COR-L47 (cell line): ENCODE measurements at places on chromosomes 3 and 15.

DNA sequence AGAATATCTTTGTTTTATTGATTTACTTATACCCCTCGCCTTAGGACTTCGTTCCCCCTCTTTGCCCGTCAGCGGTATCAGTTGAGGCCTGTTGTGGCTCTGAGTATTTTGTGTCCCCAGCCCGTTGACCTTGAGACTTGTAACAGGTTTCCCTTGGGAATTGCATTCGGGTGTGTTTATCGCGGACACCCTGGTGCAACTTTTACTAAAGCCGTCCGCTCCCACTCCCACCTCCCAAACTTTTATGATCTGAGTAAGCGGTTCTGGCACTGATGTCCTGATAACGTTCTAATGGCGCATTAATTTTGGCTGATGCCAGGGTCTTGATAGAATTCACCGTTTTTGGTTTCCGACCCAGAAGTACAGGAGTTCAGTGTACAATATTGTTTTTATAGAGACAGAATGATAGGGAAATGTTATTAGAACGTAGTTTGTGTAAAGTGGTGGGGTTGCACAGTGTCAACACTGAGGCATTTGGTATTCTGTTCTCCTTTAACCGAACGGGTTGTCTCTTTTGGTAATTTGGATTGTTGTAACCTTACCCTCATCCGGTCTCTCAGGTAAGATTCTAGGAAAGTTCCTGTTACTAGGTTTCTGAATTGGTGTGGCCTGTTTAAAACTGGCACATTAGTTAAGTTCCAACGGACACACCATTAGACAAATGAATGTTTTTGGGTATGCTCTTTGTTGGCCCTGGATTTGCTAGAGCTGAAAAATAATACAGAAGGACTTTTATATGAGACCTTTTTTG is 47.8 kb downstream of the OIP5 start:
- no peak for DNase-seq

- no peak for DNase-seq
Observed at GRCh38 chr3:13655061-13655913, 106.4 kb downstream of the FBLN2 start.

DNA sequence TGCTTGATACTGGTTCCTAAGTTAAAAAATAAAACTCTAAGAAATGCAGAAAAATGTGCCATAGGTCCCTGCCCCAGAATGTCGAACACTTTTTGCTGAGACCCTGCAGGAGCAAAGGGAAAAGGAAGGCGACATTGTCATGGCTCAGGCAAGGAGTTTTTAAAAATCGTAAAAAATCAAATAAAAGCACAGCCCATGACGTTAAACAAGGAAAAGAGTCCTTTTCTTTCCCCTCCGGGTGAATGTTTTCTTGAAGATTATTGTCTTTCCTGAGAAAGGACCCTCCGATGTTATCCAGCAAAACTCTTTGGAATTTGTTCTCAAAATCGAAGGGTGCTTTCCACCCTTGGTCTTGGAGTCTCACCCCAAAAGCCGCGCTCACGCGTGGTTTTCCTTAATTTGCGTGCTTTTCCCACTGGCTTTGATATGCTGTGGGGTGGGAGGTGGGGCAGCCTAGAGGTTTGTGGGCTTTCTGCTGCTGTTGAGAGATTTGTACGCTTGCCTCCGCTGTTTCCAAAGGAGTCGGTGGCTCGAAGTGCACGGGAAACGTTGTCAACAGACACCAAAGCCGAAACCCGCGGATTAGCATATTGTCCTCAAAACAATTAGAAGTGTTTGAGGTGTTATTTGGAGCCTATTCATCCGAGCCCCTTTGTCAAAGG is 2.9 kb downstream of the SOX14 start:
- DNase-seq, result no peak

DNA sequence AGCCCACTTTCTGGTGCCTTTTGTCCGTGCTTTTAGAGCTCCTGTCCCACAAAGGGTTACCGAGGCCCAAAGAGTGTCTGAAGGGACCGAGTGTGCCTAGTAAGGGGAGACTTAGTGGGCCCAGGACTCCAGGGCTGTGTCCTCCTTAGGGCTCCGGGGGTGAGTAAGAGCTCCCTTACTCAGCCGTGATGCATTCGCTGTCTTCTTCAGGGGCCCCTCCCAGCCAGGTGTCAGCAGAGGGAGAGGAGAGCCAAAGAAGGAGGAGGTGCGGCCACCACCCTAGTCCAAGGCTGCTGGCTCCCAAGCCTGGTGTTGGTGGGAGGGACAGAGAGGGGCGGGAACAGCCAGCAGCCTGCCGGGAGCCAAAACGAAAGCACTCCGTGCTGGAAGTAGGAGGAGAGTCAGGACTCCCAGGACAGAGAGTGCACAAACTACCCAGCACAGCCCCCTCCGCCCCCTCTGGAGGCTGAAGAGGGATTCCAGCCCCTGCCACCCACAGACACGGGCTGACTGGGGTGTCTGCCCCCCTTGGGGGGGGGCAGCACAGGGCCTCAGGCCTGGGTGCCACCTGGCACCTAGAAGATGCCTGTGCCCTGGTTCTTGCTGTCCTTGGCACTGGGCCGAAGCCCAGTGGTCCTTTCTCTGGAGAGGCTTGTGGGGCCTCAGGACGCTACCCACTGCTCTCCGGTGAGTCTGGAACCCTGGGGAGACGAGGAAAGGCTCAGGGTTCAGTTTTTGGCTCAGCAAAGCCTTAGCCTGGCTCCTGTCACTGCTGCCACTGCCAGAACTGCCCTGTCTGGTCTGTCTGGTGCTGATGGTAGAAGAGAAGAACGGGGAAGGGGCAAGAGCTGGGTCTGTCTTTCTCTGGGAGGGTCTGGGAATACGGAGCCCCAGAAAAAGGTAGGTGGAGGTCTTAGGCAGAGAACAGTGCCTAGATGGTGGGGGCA is at the start of gene IL17RC:
IL17RC (plus strand) TSS at position 365 of the 947 bp plus-strand sequence; CDS start at position 583, 218 bp downstream.
- DNase-seq, result peak; percentile 69

DNA sequence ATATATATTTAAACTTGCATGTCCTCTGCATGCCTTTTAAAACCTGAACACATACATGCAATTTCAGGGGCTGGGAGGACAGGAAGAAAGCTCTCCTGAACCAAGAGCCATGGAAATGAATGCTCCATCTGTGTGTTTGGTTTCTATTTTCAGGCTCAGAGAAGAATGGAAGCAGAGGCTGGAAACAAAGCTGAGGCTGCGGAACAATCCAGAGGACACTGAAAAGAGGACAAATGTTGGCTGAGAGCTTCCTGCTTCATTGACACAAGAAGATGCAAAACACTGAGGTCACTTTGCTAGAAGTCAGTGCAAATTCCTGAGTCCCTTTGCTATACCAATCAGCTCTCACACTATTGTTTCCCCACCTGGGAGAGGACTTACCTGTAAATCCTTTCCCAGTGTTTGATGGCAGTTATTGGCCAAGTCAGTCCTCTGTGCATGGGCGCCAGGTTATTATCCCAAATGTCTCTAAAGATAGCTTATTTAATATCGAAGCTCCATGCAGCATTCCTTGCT is 12.7 kb downstream of the FAM240A start:
- no peak for DNase-seq

DNA sequence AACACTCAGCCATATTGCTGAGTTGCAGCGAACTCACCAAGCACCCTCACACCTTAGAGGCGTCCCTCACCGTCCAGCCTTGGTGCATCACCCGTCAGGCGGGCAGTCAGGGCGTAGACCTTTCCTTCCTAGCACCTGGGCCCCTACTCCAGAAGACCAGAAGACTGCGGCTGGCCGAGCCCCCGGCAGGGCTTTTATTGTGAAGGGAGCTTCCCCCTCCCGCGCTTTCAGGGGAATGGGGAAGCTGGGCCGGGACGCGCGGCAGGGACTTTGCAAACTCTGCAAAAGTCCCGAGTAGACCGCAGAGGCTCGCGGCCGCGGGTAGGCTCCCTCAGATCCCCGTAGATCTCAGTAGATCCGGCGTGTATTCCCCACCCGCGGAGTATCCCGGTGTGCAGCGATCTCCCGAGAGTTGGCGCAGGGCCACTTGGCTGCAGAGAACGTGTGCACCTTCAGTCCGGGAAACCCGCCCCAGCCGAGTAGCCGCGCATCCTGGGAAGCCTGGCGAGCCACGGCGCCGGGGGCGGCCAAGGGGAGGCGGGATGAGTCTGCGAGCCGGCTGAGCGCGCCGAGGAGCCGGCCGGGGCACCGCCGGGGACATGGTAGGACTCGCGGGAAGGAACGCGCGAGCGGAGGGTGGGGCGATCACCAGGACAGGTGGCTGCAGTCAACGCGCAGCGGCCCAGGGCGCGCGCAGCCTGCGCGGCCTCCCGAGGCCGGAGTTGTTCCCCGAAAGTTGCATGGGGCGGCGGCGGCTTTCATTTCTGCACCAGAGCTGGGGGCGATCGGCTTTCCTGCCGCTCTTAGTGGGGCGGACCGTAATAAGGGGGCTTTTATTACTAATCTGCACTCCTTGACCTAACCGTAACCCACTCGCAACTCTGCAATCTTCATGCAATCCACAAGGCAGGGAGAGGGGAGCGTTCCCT is at the start of gene GASK1A:
GASK1A (plus strand) TSS at position 268 of the 929 bp plus-strand sequence; CDS start at position 600, 332 bp downstream.
- no peak for DNase-seq

DNA sequence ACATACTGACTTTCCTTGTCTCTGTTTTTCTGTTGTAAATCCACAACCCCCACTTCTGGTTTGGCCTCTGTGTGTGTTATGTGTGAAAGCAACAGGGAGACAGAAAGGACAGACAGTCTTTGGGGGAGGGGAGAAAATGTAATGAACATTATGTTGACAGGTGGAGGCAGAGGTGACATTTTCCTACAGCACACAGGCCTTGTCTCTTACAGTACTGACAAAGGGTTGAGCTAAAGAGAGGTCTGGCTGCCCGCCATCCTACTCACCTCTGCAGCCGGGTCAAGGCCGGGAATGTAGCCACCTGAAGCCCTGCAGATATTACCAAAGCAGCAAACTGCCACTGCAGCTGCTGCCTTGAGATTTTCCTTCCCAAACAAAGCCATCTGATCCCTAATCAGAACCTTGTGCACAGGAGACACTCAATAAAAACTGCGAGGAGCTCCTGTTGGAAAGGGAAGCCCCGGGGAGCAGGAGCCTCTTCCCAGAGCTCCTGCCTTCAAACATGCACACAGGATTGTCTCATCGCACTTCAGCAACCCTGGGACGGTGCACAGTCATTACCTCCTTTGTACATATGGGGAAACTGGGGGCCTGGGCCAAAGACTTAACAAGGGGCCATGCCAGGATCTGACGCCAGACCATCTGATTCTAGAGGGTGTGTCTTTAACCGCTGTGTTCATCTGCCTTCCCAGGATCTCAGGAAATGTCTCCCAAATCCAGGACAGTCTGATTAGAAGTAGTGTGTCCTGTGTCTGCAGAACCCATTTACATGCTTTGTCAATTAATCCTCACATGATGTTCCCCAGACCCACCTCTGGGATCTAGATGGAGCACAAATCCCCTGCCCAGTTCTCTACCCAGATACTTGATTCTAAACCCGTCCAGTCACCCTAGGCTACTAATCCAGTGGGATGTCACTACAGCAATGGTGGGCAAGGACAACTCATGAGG is 14.2 kb downstream of the MYO5C start:
- DNase-seq, result no peak

- no peak for DNase-seq
Observed at GRCh38 chr3:113832477-113833164, 6.0 kb upstream of the GRAMD1C start.

DNA sequence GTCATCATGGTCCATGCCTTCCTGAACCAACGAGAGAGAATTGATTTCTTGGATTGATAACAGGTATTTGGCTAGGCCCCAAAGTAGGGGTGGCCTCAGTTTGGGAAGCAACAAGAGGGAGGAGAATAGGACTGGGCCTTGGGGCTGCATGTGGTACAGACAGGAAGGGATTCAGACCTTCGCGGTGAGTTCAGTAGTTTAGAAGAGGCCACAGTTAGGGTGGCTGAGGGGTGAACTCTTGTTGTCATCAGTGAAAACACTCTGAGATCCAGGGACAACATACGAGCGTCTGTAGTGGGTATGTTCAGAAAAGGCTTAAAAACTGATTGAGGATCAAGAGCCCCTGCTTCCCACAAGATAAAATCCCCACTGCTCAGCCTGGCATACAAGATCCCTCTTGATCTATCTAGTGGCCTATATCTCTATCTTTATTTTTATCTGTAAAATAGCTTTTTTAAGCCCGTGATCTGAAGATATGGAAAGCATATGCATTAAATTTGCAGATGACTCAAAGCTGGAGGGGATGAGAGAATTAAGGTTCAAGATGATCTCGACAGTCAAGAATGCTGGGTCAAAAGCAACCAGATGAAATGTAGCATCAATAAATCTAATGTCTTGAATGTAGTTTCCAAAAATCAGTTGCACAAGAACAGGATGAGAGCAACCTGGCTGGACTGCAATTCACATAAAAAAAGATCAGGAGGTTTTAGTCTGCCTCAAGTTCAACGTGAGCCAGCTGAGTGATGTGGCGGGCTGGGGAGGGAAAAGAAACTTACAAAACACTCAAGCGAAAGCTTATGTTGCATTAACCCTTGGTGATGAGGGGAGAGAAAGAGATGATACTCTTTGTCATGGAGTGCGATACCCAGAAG is 221.1 kb upstream of the TLE3 start:
- no peak for DNase-seq

- DNase-seq, result no peak
Observed at GRCh38 chr15:37594417-37594816, 340.0 kb upstream of the TMCO5A start.

DNA sequence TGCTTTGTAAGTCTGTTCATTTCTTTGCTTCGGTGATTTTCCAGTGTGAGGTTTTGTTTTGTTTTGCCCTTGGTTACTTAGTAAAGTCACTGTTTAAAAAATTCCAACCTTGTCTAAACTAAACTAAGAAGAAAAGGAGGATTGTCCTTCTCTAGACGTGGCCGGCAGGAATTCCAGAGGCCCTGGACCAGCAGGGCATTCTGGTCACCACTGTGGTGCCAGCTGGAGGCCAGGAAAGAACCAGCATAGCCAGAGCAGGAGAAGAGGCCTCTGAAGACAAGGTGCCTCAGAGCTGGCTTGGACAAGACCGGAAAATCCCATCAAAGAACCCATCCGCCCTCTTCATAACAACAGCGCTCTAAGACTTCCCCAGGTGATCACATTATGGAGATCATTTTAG is 8.2 kb downstream of the PLOD2 start:
- DNase-seq, result no peak

- DNase-seq, result no peak
Observed at GRCh38 chr15:67110361-67110781, 45.0 kb downstream of the SMAD3 start.

DNA sequence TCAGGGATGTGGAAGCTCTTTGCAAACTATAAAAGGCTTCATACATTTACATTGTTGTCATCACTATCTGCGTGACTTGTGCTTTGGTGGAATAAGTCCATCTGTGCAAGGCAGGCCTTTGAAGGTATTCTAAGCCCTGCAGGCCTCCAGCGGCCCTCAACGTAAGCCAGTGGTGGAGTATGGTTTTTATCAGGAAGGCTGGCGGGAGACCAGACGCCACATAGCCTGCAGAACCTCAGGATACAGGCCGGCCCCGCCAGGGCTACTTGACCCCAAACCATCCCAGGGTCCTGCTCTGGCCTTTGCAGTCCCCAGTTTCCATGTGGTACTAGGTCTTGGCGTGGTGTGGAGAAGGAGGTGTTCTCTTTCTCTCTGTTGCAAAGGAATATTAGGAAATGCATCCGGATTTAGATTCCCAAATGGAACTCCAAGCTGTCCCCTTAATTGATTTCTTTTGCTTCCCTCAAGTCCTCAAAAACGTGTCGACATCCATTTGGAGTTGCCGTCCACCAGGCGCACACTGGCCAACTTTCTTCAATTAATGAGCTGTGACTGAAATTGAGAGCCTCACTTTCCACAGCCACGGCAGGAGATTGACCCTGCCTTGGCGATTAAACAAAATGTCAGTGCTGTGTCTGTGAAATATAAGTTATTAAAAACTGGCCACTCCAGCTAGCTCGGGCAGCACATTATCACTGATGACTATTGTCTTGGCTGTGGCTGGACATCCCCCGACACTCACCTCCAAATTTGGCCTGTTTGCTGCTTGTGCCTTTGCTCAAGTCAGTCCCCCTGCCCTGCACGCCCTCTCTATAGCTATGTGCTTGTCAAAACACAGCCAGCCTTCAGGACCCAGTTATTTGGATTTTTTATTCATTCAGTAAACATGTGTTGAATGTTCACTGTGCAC is 239.8 kb upstream of the TLE3 start:
- DNase-seq, result no peak
